CD4-positive, CD25-positive, alpha-beta regulatory T cell (primary cell): ENCODE measurements at places on chromosomes 12 and 14.

- no peak overlapping the region for H3K4me3 ChIP-seq
- H3K27me3 ChIP-seq: no peaks in the 10 kb centered on the region
- H3K4me1 ChIP-seq: no peaks in the 10 kb centered on the region
- H3K36me3 ChIP-seq: peaks cover 47% of the 10 kb centered on the region
Measured at GRCh38 chr12:122137229-122137628, 36.8 kb downstream of the IL31 start.

GRCh38 chr14:71236487-71236886, 329.2 kb downstream of the PCNX1 start:
- H3K4me3 ChIP-seq: no peak overlapping the region
- no peaks in the 10 kb centered on the region for H3K4me1 ChIP-seq
- H3K36me3 ChIP-seq: no peaks in the 10 kb centered on the region
- DNase-seq: no peak
- no peaks in the 10 kb centered on the region for H3K27me3 ChIP-seq

- H3K27ac ChIP-seq: no peak overlapping the region
- no peak overlapping the region for H3K4me3 ChIP-seq
- DNase-seq: no peak
- no peaks in the 10 kb centered on the region for H3K36me3 ChIP-seq
Measured at GRCh38 chr12:5328669-5329517, 103.0 kb upstream of the NTF3 start.

GRCh38 chr12:126588586-126589249, 1523.5 kb downstream of the AACS start:
- no peaks in the 10 kb centered on the region for H3K4me1 ChIP-seq
- DNase-seq: no peak
- no peak overlapping the region for H3K4me3 ChIP-seq
- H3K27ac ChIP-seq: no peak overlapping the region
- H3K36me3 ChIP-seq: no peaks in the 10 kb centered on the region
- H3K27me3 ChIP-seq: no peaks in the 10 kb centered on the region

GRCh38 chr14:94685166-94685581, 73.0 kb downstream of the SERPINA3 start:
- no peaks in the 10 kb centered on the region for H3K36me3 ChIP-seq
- H3K27me3 ChIP-seq: no peaks in the 10 kb centered on the region
- no peaks in the 10 kb centered on the region for H3K4me1 ChIP-seq
- no peak overlapping the region for H3K4me3 ChIP-seq
- H3K27ac ChIP-seq: no peak overlapping the region

- peaks cover 15% of the 10 kb centered on the region for H3K4me1 ChIP-seq
- no peak for DNase-seq
- H3K4me3 ChIP-seq: no peak overlapping the region
Measured at GRCh38 chr12:92560713-92561542, 141.9 kb upstream of the PLEKHG7 start.

- H3K4me1 ChIP-seq: no peaks in the 10 kb centered on the region
- peaks cover 12% of the 10 kb centered on the region for H3K36me3 ChIP-seq
- no peaks in the 10 kb centered on the region for H3K27me3 ChIP-seq
- H3K27ac ChIP-seq: no peak overlapping the region
Measured at GRCh38 chr12:113879658-113880057, 86.5 kb downstream of the RBM19 start.

DNA sequence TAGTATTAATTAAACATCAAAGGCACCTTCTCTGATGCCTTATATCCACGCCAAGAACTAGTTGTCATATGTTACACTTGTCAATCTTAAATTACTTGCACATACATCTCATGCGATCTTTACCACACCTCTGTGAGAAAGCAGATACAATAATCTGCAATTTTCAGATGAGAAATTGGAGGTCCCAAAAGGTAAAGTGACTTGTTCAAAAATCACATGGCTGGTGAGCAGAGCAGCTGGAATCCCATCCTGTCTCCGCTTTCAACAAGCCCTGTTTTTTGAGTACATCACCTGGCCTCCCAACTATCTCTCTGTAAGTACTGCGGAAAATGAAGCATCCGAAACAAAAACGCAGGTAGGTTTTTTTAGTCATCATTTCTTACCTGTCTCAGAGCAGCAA, 203.4 kb upstream of the FOXN3 start:
- peak overlapping the region; percentile 90 for H3K27ac ChIP-seq
- no peaks in the 10 kb centered on the region for H3K27me3 ChIP-seq
- H3K4me3 ChIP-seq: peak overlapping the region; percentile 96
- no peaks in the 10 kb centered on the region for H3K36me3 ChIP-seq
- DNase-seq: no peak

DNA sequence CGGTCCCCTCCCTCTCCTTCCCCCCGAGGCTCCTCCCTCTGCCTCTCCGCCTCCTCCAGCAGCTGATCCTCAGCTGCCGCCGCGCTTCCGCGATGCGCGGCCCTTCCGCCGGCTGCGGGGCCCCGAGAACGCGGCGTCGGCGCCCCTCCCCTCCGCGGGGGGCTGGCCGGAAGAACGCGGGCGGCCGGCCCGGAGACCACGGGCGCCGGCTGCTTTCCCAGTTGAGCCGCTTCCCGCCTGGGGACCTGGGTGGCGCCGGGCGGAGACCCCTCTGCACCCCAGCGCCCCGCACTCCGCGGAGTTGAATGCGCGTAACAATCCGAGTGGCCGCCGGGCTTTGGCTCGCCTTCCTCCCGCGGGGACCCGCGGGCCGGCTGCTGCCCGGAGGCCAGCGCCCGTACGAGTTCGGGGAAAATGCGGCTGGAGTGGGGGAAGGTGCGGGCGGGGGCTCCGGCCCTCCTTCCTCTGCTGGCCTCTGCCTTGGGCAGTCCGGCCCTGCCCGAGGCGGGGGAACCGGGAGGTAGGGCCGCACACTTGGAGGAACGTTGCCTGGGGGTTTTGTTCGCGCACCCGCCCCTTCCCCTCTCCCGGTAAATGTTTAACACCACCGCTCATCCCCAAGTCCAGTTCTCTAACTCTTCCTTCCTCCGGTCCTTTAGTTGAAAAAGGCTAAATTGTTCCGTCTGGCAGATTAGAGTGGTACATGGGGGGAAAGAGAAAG, 393 bp upstream of the DCAF5 start:
- peak; percentile 11 for DNase-seq
- H3K4me3 ChIP-seq: peak overlapping the region; percentile 69
- peaks cover 10% of the 10 kb centered on the region for H3K36me3 ChIP-seq
- H3K27me3 ChIP-seq: no peaks in the 10 kb centered on the region
- H3K27ac ChIP-seq: peak overlapping the region; percentile 72
- H3K4me1 ChIP-seq: peaks cover 27% of the 10 kb centered on the region

GRCh38 chr14:67580336-67581171, 19.5 kb downstream of the PIGH start:
- H3K27me3 ChIP-seq: no peaks in the 10 kb centered on the region
- H3K36me3 ChIP-seq: no peaks in the 10 kb centered on the region
- H3K27ac ChIP-seq: no peak overlapping the region
- no peak overlapping the region for H3K4me3 ChIP-seq
- no peaks in the 10 kb centered on the region for H3K4me1 ChIP-seq
- DNase-seq: no peak

DNA sequence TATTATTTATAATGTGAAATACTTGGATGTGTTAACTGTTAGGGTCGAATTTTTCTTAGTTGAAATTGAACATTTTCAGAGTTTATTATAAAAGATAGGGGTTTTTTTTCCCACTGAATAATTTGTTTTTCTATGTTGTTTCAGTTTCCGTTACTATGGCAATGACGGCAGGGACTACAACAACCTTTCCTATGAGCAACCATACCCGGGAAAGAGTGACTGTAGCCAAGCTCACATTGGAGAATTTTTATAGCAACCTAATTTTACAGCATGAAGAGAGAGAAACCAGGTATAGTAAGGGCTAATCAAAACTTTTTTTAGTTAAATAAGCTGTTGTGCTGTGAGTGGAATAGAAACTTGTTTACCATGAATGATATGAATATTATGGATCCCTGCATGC, 35.1 kb upstream of the BMAL2 start:
- H3K4me1 ChIP-seq: no peaks in the 10 kb centered on the region
- H3K27ac ChIP-seq: no peak overlapping the region
- H3K27me3 ChIP-seq: no peaks in the 10 kb centered on the region
- DNase-seq: no peak
- no peak overlapping the region for H3K4me3 ChIP-seq

DNA sequence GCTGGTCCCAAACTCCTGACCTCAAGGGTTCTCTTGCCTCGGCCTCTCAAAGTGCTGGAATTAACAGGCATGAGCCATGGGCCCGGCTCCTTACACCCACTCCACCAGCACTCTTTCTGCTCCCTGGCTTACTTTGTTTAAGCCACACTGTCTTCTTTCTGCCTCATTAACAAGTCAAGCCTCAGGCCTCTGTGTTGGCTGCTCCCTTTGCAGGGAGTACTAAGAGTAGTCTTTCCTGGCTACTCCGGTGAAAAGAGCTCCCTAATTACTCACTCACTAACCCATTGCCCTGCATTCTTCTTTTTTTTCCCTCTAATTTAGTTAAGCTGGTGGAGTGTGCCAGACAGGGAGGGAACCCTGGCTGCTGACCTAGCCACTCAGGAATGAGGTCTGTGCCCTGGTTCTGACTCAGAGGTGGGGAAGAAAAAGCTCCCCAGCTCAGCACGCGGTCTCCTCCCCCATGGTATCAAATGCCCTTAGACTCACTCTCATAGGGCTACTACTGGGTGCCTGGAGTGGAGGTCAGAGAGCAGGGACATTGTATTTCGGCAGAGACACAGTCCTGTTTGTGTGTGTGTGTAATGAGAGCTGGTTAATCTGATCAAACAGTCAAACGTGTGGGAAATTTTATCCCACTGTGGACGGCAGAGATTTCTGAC, 19.8 kb downstream of the GALNT6 start:
- no peaks in the 10 kb centered on the region for H3K27me3 ChIP-seq
- DNase-seq: no peak
- H3K27ac ChIP-seq: no peak overlapping the region

DNA sequence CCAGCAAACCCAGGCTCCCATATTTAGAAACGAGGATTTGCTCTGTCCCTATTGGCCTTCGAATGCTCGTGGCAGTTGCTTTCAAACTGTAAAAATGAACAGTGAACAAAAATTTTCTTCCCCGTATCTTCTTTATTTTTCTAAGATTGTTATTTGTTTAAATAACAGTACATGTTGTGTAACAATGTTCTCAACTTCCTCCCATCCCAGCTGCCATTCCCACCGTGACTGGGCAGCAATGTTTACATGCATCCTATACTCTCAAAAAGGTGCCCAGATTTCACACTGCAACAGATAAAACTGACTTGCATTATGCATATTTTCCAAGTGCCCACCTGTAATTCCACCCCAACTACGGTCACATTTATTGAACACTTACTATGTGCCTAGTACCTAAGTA, 12.8 kb downstream of the VCPKMT start:
- peak overlapping the region; percentile 1 for H3K4me3 ChIP-seq
- H3K27me3 ChIP-seq: no peaks in the 10 kb centered on the region
- H3K27ac ChIP-seq: peak overlapping the region; percentile 69
- peaks cover 9% of the 10 kb centered on the region for H3K4me1 ChIP-seq

GRCh38 chr14:50044042-50044651, 72.2 kb downstream of the VCPKMT start:
- H3K27me3 ChIP-seq: no peaks in the 10 kb centered on the region
- H3K36me3 ChIP-seq: no peaks in the 10 kb centered on the region
- H3K4me1 ChIP-seq: peaks cover 64% of the 10 kb centered on the region
- peak overlapping the region; percentile 59 for H3K4me3 ChIP-seq
- peak overlapping the region; percentile 81 for H3K27ac ChIP-seq

DNA sequence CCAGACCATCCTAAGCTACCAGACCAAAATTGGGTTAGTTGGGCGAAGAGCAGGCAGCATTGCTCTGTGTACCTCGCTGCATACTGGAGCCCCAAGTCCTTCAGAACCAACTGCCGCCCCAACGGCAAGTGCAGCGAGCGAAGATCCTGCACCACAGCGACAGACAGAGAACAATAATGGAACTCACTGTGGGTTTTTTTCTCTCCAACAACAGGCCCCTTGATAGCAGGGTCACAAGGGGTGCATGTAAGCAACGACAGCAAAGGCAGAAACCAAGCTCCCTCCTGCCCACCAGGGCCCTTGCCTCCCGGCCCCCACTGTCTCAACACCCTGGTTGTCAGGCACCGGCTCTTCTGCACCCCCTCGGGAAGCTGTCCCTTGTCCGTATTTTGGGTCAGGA, 39.0 kb downstream of the RNF34 start:
- H3K4me3 ChIP-seq: no peak overlapping the region
- H3K27ac ChIP-seq: no peak overlapping the region
- DNase-seq: no peak
- no peaks in the 10 kb centered on the region for H3K27me3 ChIP-seq
- H3K4me1 ChIP-seq: no peaks in the 10 kb centered on the region

GRCh38 chr14:78383060-78383459, 212.9 kb downstream of the NRXN3 start:
- no peak overlapping the region for H3K4me3 ChIP-seq
- H3K27ac ChIP-seq: no peak overlapping the region
- H3K27me3 ChIP-seq: no peaks in the 10 kb centered on the region
- no peaks in the 10 kb centered on the region for H3K4me1 ChIP-seq
- no peak for DNase-seq
- no peaks in the 10 kb centered on the region for H3K36me3 ChIP-seq

- DNase-seq: peak; percentile 70
- peaks cover 86% of the 10 kb centered on the region for H3K4me1 ChIP-seq
- H3K36me3 ChIP-seq: peaks cover 12% of the 10 kb centered on the region
- H3K27ac ChIP-seq: peak overlapping the region; percentile 100
Measured at GRCh38 chr14:101823066-101823465, 61.6 kb downstream of the PPP2R5C start.

DNA sequence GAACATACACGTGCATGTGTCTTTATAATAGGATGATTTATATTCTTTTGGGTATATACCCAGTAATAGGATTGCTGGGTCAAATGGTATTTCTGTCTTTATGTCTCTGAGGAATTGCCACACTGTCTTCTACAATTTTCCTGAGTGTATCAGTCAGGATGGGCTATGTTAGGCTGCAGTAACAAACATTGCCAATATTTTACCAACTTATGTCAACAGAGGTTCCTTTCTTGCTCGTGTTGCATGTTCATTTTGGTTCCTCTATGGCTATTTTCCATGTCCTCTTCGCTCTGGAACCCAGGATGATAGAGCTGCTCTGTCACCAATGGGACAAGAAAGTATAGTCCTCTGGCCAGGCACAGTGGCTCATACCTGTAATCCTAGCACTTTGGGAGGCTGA, 86.7 kb downstream of the ZNF664 start:
- no peak overlapping the region for H3K4me3 ChIP-seq
- no peaks in the 10 kb centered on the region for H3K27me3 ChIP-seq
- H3K36me3 ChIP-seq: no peaks in the 10 kb centered on the region
- no peak overlapping the region for H3K27ac ChIP-seq
- no peaks in the 10 kb centered on the region for H3K4me1 ChIP-seq
- no peak for DNase-seq
